Lung microvascular endothelial cell (primary cell): ENCODE measurements at places on chromosomes 2 and 18.
A peak's percentile ranks its signal among the peaks of the same experiment; 100 is the strongest.

GRCh38 chr2:196481324-196481697 is 158.2 kb upstream of the CCDC150 start:
- DNase-seq, result no peak

DNA sequence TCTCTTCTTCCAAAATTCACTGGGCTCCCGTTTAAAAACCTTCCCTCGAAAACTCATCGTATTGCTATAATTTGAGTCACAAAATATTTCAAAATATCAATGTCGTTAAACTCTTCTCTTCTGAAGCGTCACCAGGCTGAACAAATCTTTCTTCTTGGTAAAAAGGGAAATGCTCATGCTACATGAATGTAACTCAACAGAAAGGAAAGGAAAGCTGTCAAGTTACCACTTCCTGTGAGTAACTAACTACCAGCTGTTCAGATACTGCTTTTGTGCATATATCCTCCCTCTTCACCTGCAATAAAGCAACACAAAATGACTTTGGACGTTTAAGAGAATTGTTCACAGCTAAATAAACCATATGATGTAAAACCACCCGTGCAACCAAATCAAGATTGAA is 95.4 kb downstream of the DOCK10 start:
- peak; percentile 71 for DNase-seq

- no peak for DNase-seq
These were observed 229.4 kb downstream of the PDE11A start for GRCh38 chr2:177843188-177843587.

DNA sequence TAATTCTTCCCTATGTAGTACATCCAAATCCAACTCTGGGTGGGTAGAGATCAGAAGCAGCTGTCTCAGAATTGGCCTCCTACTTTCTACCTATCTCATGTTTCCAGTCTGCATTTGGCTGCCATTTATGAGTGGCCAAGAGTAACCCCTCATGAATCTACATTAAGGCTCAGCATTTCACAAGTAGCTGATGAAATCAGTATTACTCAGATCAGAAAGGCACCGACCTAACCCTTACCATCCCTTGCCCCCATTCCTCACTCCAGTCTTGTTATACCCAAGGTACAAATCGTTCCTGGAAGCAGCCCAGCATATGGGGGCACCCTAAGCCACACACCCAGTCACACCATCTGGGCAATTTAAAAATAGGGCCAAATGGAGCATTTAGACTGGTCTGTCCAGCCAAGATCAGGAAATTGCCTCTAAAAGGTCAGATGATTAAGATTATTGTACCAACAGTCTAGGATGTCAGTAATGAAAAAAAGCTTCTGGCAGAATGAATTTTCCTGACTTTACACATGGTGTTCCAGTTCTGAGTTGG is 37.1 kb downstream of the CD28 start:
- peak; percentile 14 for DNase-seq

DNA sequence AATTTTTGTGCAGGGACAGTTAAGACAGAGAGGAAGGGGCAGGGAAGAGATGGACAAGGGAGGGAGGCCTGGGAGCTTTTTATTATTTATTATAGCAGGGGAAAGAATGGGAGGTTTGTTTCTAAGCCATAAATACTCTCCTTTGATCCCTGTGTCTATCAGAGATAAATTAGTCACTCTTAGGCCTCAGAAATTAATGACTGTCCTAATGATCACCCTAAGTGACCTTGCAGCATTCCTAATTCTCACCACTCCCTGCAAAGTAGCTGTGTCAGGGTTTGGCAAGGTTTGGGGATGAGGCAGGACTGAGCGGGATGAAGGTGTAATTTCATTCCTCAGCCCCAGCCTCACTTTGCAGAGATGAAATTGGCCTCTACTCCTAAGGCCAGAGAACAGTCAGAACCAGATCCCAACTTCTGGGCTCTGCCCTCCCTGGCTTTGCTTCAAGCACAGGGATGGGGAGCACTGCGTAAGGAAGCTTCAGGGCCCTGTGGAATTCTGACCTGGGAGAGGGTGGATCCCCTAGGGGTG is 95.0 kb downstream of the TMEM17 start:
- DNase-seq, result no peak

DNA sequence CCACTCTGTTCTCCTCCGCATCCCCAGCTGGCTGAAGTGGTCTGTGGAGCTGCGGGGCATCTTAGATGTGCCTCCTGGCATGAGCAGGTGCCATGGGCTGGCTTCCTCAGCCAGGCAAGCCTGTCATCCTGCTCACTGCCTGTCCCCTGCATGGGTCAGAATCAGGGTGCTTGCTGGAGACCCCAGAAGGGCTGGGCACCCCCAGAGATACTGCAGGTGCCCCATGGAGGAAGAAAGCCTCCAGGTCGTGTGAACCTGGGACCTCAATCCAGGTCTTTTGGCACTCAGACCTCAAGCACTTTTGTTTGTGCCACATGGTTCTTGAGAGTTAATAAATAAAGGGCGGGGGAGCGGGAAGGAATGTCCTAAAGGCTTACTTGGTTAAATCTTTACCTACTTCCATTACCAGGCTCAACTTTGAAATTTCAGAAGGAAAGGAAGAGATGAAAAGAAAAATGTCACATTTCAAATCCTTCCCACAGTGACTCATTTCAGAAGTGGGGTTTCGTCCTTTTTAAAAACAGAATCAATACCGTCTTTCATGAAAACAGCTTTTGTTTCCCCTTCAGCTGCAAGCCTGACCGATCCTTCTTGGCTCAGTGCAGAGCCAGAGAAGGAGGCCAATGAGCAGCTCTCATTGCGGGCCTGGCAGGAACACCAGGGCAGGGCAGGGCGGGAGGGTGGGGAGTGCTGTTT is 69.9 kb downstream of the RHOB start:
- DNase-seq, result no peak

DNA sequence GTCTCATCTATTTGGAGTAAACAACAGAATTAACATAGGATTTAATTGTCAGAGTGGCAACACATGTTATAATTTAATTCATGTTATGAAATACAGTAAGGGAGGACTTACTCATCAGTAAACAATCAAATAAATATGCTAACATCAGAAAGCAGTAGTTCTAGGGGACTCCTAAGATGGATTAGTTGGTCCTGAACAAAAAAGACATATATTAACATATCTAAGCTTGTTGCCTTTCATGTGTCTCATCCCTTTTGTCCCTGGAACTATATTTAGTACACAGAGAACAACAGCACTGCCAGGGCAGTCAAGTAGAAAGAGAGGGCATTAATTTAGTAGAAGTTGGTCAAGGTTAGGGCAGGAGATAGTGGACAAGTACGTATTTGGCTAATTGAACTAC is 117.8 kb upstream of the FZD5 start:
- DNase-seq, result no peak

DNA sequence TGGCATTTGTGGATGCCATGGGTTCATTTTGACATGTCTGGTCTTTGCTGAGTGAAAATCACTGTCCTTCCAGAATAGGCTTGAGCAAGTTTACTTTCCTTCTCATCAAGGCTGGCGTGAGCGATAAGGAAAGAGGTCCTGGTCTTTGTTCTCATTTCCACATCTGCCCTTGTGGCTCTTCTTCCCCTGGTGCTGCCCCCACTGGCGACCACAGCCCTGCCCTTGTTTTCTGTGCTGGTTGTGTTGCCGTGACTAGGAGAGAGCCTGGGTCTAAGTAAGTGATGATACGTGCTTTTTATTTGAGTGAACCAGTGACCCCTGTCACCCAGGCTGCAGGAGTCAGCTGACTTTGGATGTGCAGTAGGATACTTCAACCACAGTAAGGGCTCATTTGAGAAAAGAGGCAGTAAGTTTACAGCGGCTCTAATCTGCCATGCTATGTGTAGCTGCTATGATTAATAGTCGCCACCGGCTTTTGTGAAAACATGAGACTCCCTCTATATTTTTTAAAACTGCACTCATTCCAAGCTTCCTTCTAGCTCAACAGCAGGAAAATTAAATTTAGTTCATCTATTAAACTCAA is 441.7 kb downstream of the RNF144A start:
- no peak for DNase-seq

- no peak for DNase-seq
These were observed 180.6 kb upstream of the CCDC68 start for GRCh38 chr18:55139836-55140235.

DNA sequence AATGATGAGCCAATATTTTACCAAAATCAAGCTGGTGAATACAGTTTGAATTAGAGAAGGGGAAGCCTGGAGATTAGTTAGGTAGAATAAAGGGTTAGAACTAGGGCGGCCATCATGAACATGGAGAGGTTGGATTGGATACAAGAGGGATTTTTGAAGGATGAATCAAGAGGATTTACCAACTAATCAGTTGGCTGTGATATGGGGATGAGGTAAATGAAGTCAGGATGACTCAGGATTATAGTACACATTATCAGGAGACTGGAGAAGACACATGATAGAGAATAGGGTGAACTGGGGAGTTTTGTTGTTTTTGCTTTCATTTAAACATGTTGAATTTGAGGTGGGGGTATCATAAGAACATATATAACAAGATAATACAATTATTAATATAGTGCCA is 73.8 kb upstream of the PROKR1 start:
- DNase-seq, result peak; percentile 5

DNA sequence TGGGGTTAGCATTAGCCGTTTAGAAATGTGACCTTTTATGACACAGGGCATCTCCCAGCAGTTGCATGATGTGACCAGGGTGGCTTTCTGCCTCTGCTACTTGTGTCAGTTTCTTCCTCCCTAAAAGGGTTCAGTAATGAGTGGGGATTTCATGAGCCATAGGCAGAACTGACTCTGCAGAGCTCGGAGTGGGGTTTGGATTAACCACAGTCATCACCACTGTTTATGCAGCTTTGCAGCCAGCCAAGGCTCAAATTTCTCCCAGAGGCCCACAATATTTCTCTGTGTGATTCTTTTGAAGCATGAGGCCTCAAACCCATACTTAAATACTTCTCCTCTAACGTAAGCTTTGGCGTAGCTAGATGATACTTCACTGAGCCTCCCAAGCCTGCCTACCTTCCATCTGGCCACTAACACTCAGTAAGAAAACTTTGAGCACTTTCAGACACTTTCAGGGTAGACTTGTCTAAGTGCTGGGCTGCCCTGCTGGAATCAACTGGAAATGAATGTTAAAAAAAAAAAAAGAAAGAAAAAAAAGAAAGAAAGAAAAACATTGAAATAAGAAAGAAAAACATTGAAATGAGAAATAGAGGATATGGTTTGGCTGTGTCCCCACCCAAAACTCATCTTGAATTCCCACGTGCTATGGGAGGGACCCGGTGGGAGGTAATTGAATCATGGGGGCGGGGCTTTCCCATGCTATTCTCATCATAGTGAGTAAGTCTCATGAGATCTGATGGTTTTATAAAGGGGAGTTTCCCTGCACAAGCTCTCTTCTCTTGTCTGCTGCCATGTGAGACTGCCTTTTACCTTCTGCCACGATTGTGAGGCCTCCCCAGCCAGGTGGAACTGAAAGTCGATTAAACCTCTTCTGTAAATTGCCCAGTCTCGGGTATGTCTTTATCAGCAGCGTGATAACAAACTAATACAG is 11.5 kb upstream of the LAPTM4A start:
- DNase-seq, result no peak

GRCh38 chr18:63299837-63300745 is 19.5 kb downstream of the BCL2 start:
- no peak for DNase-seq

DNA sequence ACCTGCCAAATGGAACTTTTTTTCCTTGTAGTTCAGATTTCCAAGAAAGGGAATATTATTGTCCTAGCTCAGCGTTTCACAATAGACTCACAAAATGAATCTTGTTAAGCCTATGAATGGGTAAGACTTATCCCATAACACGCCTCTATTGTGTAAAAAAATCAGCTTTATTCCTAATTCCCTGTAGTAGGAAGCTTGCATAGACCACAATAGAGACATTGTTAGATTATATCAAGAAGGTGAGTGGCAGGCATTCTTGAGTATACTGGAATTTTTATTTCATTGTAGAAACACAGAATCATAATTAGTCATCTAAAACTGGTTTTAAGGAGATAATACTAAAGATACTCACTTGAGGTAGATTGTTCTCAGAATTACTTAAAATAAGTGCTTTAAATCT is 46.5 kb upstream of the SLC30A6 start:
- DNase-seq, result no peak

- DNase-seq, result no peak
These were observed 170.2 kb upstream of the HDAC4 start for GRCh38 chr2:239570971-239571520.

DNA sequence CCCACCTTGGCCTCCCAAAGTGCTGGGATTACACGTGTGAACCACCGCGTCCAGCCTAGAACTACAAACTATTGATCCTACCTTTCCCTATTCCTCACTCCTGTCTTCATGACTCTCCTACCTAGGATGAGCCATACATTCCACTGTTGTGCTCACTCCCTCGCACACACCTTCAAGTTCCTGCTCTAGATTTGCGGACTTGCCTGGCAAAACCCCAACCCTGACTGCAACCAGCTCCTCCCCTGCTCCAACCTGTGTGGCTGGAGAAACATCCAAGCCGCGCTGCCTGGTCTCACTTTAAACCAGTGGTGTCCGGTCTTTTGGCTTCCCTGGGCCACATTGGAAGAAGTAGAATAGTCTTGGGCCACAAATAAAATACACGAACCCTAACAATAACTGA is 5.0 kb upstream of the DNPEP start:
- no peak for DNase-seq

DNA sequence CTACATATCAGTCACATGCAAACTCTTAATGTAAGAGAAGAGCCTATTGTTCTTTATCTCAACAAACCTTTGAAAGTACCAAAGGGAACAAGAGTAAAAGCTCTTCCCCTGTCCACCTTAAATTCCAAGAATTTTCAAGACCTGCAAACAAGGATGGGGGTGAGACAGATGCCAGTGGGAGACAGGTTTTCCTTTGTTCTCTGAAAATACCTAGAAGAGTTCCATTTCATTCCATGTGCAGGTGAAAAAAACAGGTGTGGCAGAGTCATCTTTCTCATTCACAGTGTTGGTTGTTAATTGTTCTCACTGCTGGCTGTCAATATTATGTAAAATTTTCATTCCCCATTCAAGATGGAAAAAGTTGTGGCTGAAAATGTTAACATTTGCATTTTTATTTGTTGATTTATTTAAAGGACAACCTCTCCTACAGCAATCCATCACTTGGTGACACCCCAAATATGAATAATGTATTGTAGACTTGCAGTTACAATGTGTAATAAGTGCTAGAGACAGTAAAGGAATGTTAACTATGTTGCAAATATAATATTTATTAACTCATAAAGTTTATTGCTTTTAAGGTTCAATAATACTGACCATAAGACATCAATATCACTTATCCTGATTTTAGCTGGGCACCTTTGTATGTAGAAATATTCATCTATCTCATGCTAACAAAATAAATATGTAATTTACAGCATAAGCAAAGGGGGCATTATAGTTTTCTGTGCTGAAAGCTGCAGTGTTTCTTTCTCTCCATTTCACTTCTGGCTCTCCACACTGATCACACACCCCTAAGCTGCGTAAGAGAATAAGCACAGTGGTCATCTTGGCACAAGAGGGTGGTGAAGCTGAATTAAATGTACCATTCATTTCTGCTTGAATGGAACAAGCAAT is 347.0 kb downstream of the KIAA1328 start:
- no peak for DNase-seq

- DNase-seq, result peak; percentile 23
These were observed 85.4 kb upstream of the ATG16L1 start for GRCh38 chr2:233165895-233166661.
